ENCODE measurements at places on chromosomes 4 and X. TPM values are rescaled to one million over a fixed set of nuclear protein-coding genes. Genes with fewer than 3 reads are reported as not detected.

DNA sequence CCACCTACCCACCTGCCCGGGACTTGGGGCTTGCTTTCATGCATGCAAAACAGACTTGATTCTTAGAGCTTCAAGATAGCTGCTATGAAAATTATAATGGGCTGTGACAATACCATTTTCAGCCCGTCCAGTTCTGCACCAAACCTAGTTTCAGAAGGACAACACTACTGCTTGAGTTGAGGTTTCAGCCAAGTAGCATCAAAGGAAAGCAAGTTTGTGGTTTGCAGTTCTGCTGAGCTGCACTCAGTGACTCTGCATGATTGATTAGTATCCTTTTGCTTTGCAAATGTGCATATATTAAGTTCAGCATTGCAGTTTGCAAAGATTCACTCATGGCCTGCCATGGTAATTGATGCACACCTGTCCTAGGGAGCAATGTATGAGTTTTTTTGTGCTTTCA, 442.7 kb downstream of the RPA4 start:
- DNase-seq = no peak

DNA sequence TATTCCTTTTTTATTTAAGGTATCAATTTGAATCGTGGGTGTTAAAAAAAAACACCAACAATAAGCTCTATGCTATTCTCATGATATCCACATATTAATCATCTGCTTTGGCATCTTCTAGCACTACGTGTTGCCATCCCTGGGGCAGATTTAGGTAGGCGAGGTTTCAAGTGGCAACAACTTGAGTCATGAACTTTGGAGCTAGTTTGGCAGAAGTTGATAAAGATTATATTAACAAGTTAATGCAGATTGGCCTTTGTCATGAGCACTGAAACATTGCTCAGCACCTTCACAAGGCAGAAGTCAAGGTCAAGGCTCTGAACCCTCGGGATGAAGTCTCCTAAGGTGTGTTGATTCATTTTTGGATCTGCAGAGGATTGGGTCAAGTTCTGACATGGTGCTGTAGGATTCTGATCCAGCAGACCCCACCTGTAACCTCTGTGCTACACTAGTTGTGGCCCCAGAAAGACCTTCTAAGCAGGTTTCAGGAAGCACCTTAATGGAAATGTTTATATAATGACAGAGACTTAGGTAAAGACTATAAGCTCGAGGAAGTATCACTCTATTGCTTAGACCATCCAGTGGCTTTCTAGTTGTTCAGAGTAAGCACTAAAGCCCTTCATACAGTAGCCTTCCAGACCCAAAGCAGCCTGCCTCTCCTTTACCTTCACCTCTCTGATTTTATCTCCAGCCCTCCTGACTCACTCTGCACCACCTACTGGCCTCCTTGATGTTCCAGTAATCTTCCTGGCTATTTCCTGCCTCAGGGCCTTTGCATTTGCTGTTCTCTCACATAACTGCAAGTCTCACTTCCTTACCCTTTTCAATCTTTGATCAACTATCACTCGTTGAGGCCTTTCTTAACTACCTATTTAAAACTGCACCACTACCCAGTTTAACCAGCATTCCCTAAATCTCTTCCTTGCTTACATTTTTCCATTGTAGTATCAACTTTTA, 117.0 kb upstream of the SLC4A4 start:
- DNase-seq = no peak

DNA sequence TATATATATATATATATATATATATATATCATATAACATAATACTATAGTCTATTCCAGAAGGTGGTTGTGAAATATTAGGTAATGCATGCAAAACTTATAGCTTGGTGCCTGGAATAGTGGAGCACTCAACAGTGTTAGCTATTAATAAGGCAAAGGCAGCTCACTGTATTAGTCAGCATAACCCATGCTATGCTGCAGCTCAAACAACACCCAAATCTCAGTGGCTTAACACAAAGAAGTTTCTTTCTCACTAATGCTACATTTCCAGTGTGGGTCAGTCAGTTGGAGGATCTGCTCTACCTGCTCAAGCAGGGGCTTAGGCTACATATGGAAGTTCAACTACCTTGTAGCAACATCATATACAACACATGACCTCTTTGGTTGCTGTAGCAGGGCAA, 5.2 kb upstream of the RPGR start:
- DNase-seq = no peak

DNA sequence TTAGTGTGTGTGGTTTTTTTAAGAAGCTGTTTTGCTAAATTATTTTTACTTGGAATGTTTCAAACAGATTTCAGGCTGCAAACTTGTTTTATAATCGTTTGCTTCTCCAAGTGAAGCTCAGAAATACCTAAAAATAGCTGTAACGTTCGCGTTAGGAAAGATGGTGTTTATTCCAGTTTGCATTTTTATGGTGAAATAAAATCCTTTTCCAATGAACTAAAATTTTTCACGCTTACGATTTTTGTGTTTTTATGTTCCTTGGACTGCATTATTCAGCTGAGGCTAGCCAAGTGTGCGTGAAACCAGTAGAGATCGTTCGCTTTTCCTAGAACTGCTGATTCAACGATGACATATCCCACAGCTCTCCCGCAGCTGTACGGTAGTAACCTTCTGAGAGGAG, 10.9 kb downstream of the AKAP17A start:
- DNase-seq = no peak

GRCh38 chr4:111695677-111696076, 449.6 kb upstream of the FAM241A start:
- DNase-seq = no peak

The NUP54 gene
- total RNA-seq = 108 TPM

The HADH gene
- 16.5 TPM for total RNA-seq

The XKRX gene
- 0.20 TPM for total RNA-seq

The DSPP gene
- total RNA-seq = not detected

The NDP gene
- total RNA-seq = not detected

The TMEM129 gene
- total RNA-seq = 18.2 TPM
